ENCODE measurements at places on chromosomes 2 and 18.

DNA sequence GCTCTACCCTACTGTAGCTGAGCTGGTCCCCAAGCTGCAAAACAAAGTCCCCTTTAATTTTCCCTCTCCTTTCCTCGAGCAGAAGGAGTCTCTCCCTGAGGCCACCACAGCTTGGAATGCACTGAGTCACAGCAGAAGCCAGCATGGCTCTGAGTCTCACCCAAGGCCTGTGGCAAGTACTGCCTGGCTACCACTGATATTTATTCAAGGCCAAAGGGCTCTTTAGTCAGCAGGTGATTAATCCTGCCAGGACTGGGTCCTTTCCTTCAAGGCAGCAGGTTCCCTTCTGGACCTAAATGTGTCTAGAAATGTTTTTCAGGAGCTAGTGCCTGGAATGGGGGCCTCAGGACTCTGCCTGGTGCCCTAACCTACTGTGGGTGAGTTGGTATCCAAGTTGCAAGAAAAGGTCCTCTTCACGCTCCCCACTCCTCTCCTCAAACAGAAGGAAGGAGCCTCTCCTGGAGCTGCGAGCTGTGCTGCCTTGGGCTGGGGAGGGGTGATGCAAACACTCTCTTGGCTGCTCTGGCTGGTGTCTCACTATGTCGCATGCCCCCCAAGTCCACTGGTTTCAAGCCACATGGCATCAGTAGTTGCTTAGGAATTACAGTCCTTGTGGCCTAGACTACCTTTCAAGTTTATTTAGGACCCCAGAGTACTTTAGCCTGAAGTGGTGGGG, 53.4 kb downstream of the CD28 start:
- DNase-seq, result no peak

- DNase-seq, result no peak
Observed at GRCh38 chr2:68878071-68878711, 7.0 kb upstream of the BMP10 start.

GRCh38 chr2:118668431-118669424, 178.7 kb downstream of the EN1 start:
- no peak for DNase-seq

GRCh38 chr2:175430236-175430635, 248.7 kb upstream of the ATP5MC3 start:
- no peak for DNase-seq

DNA sequence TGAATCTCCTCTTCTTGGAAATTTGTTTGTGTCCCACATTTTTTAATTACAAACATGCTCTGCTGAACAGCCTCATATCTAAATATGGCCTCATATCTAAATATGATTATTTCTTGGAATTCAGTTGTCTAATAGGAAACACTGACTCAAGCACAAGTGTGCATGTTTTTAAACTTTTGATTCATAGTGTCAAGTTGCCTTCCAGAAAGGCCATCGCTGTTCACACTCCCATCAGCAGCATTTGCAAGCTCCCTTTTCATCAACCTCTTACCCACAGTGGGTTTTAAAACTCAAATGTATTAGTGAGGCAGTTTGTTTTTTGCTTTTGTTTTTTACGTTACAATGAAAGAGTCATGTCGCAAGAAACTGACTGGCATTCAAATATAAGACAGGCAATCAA, 65.2 kb upstream of the SMAD2 start:
- DNase-seq, result no peak

- DNase-seq, result no peak
Observed at GRCh38 chr2:64467096-64467843, 13.3 kb downstream of the LGALSL start.

GRCh38 chr2:195768431-195768830, 111.4 kb downstream of the SLC39A10 start:
- no peak for DNase-seq

DNA sequence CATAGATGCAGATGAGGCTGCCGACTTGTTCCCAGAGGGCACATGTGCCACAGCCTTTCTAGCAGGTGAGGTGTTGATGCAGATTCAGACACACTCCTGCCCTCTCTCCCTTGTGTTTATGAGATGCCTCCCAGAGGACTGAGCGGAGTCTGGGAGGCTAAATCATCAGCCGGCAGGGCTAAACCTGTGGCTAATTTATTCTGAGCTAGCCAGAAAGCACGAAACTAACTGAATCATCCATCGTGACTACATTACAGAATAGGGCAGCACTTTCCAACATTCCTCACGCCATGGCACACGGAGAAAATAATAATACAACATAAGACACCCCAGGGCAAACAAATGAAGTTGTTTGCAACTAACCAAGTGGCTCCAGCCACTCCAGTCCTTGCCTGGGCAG, 101.7 kb upstream of the FZD7 start:
- no peak for DNase-seq

DNA sequence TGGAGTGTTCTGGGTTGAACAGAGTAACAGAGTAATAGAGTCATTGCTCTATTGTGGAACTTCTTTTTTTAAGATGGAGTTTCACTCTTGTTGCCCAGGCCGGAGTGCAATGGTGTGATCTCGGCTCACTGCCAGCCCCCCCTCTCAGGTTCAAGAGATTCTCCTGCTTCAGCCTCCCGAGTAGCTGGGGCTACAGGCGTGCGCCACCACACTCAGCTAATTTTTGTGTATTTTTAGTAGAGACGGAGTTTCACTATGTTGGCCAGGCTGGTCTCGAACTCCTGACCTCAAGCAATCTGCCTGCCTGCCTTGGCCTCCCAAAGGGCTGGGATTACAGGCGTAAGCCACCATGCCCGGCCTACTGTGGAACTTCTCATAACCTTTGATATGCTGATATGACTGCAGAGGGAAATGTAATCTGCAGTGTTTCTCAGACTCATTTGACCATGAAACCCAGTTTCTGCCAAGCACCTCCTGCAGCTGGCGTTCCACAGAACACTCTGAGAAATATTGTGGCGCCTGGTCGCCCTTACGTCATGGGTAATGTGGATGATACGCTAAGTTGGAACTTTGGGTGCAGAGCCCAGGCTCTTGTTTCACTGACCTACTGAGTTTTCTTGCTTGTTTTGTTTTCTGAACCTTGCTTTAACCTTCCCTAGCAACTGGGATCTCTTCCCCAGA, 213.8 kb downstream of the BCL2 start:
- DNase-seq, result no peak

DNA sequence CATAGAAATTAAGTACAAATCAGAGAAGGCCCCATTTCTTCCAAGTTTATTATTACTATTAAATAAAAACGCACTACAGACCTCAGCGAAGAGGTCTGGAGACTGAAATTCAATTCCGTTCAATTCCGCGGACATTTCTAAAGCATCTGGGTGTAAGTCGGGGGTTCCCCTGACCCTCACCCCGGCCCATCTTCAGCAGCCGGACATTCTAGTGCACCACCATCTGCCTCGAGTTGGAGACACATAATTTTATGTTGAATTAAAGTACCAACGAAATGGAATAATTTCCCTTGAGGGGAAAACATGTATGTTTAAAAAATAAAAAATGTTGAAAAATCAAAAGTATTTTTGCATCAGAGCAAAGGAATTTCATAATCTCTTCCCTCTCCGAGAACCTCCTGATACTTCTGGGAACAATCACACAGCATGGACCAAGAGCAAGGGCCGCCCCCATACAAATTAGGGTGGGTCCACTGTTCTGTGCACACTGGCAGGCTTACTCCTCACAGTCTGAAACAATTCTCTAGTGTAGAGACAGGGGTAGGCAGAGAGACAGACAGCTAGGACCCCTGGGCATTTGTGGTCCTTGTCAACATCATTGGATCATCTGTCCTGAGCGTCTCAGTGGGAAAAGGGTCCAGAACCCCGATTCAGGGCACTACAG, 29.3 kb downstream of the MBP start:
- DNase-seq, result no peak

GRCh38 chr18:46289931-46290330, 185.7 kb downstream of the HAUS1 start:
- no peak for DNase-seq

GRCh38 chr2:52107124-52107523, 1075.2 kb upstream of the NRXN1 start:
- no peak for DNase-seq

DNA sequence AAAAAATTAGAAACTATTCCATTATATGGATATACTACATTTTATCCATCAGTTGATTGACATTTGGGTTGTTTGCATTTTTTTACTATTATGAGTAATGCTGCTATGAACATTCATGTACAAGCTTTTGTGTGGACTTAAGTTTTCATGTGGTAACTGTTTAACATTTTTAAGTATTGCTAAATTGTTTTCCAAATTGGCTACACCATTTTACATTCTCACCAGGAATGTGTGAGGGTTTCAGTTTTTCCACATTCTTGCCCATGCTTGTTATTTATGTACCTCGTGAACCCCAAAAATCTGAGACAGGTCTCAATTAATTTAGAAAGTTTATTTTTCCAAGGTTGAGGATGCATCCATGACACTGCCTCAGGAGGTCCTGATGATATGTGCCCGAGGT, 3.1 kb upstream of the TXNL4A start:
- no peak for DNase-seq

GRCh38 chr2:222242532-222242931, 56.3 kb downstream of the PAX3 start:
- DNase-seq, result no peak

DNA sequence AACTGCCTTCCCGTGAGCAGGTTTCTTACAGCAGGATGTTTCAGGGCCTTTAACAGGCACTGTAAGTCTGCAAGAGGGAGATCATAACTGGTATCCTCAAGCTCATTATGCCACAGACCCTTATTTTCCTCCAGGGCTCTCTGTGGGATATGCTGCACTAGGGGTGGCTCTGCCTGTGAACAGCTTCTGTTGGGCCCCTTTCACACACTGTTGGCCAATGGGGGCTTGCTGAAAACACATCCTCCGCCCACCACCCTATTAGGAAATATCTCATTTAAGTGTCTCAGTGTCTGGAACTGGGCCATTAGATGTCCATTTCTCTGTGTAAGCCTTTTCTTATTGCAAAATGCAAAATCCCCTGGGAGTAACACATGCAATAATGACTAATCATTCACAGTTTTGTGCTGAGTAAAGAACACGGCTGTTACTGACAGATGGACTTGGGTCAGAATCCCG, 414.3 kb upstream of the HS6ST1 start:
- DNase-seq, result no peak

GRCh38 chr2:100820273-100820522, 259 bp downstream of the NPAS2 start:
- no peak for DNase-seq

- no peak for DNase-seq
Observed at GRCh38 chr2:235639885-235640284, 146.0 kb downstream of the AGAP1 start.

DNA sequence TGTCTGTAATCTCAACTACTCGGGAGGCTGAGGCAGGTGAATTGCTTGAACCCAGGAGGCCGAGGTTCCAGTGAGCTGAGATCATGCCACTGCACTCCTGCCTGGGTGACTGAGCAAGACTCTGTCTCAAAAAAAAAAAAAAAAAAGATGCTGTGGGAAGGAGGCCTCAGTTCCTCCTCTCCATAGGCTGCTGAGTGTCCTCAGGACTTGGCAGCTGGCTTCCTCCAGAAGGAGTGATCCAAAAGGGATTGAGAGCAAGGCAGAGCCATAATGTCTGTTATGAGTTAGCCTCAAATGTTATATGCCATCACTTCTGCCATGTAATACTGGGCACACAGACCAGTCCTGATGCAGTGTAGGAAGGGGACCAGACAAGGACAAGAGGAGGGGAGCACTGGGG, 6.6 kb upstream of the NPC1 start:
- no peak for DNase-seq

DNA sequence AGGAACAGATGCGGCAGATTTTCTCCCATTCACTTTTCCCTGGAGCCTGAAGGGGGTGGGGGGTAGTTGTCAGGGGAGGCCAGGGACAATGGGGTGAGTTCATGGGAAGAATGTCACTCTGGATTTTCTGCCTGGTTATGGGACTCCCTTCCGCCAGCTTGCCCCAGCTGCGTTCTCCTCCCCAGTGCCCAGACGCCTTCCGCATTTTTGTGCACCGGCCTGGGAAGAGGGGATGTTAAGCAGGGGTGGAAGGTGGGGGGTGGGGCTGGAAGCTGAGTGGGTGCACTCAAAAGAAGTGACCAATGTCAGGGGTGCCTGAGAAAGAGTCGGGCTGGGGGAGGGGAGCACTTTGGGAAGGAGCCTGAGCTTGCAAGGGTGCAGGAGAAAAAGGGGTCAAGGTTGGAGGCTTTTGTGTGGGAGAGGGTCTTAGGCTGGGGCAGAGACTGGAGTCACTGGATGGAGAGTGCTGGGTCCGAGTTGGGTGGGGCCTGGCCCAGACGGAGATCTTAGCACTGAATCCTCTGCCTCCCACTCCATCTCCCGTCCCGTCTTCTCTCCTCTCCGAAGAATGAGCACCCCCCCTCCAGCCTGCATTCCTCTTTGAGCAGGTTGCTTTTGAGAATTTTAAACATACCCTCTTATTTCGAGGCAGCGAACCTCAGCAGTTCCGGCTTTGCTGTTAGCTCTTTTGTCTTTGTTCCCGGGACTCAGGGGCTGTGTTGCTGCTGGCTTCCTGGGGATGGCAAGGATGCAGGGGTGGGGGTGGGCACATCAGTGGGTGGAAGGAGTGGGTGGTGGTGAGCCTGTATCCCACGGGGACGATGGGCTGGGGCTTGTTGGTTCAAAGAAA, 2.7 kb downstream of the IGFBP2 start:
- DNase-seq, result no peak

DNA sequence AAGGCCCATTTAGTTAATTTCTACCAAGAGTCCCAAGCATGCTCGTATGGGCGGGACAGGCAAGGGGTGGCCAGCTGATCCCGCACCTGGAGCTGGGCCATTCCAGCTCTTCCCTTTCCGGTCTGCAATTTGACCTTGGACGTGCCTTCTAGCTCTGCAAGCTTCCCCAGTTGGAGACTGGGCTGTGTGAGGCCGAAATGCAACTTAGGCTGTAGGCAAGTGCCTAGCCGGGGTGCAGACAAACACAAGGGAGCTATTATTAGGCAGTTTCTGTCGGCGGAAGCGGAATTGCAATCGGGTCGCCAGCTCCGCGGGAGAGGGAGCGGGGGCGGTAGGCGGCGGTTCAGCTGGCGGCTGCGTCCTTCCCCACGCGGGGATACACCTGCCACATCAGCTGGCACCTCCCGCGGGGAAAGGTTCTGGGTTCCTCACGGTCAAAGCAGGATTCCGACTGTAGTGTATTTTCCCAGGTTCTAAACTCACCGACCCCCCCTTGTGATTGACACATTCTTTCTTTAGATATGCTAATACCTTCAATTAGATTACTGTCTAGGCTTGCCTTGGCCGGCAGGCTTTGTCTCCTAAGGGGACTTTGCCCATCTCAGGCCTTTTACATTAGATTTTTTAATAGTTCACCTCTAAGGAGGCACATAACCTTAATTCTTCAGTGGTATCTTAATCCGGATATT, 17.1 kb upstream of the ZNF532 start:
- DNase-seq, result no peak

GRCh38 chr2:28713577-28714298, 37.9 kb upstream of the PPP1CB start:
- no peak for DNase-seq

GRCh38 chr2:11407413-11407812, 58.5 kb downstream of the E2F6 start:
- DNase-seq, result no peak

DNA sequence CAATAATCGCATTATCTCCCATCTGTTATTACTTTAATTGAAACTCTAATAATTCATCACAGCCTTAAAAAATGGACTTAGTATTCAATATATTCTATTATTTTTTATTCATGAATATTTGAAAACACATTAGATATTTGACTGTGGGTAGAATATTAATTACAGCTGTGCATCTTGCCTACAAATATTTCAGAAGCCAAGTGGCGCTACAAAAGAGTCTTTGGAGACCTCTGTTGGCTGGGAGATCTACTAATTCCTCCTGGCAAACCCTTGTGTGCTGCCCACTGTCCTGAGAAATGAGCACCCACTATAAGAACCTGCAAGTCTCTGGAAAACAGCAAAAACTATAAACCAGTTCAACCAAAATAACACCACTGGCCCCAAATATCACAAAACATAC, 54.5 kb downstream of the PRELID3A start:
- no peak for DNase-seq
